ENCODE measurements at places on chromosomes 13 and 19.

DNA sequence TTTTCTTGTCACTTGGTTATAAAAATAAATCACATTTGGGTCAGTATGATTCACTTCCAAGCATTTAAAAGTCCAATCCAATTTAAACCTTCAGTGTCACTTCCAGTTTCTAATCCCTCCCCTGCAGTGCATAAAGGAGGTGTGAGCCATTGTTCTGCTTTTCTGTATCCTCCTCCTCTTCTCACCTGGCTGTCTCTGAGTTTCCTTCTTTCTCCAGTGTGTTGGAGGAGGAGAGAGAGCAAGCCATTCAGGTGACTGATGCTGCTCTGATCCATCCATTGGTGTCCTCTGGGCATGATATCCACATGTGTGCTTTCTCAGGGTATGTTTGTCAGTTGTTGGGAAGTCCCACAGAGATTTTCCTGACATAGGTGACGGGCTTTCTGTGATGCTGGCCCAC lies 1.2 kb downstream of the NUDT15 start:
- DNase-seq, result peak; percentile 3

GRCh38 chr13:59721926-59722910 lies 441.5 kb downstream of the DIAPH3 start:
- DNase-seq, result no peak

- DNase-seq, result peak; percentile 14
Observed at GRCh38 chr13:94327318-94327717, 152.2 kb downstream of the DCT start.

GRCh38 chr13:102333320-102334198 lies 68.3 kb downstream of the FGF14 start:
- no peak for DNase-seq

GRCh38 chr13:32893176-32893575 lies 123.0 kb upstream of the KL start:
- DNase-seq, result no peak

Measured in activated naive CD8-positive, alpha-beta T cell treated with anti-CD3 and anti-CD28 coated beads for 36 hours (primary cell).